ENCODE measurements at places on chromosomes 11 and 22. TPM values are rescaled to one million over a fixed set of nuclear protein-coding genes. Genes with fewer than 3 reads are reported as not detected.

SLC22A25 gene
- total RNA-seq = not detected

DLG2 gene
- total RNA-seq = 0.49 TPM

FAM180B gene
- total RNA-seq = not detected

FGF3 gene
- not detected for total RNA-seq

CD44 gene
- total RNA-seq = 19.1 TPM

CCDC15 gene
- 3.8 TPM for total RNA-seq

FBLN1 gene
- total RNA-seq = 0.16 TPM

DDIAS gene
- total RNA-seq = 5.7 TPM

MED15 gene
- 45.9 TPM for total RNA-seq

MPPED2 gene
- not detected for total RNA-seq

SMPD1 gene
- 28.5 TPM for total RNA-seq

DBX1 gene
- not detected for total RNA-seq

TESMIN gene
- total RNA-seq = 1.5 TPM

Measured in bladder microvascular endothelial cell (primary cell).